Heart left ventricle (tissue), 16 donors: ENCODE measurements at places on chromosomes 5 and 9. TPM values are rescaled to one million over a fixed set of nuclear protein-coding genes. Genes with fewer than 3 reads are reported as not detected.

DNA sequence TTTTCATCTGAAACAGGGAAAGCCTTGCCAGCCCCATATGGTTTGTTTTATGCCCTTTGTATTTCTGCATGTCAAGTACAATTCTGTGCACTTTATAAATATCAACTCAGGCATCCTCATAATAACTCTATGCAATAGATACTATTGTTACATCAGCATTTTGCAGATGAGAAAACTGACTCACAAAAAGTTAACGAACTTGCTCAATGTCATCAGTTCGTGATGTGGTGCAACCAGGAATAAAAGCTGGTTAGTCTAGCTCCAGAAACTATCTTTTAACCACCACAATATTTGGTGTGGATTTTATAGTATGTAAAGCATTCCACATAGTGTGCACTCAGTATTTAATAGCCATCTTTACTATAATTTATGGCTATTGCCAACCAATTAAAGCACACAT lies 134.9 kb downstream of the MRPS30 start:
- DNase-seq = no peak

DNA sequence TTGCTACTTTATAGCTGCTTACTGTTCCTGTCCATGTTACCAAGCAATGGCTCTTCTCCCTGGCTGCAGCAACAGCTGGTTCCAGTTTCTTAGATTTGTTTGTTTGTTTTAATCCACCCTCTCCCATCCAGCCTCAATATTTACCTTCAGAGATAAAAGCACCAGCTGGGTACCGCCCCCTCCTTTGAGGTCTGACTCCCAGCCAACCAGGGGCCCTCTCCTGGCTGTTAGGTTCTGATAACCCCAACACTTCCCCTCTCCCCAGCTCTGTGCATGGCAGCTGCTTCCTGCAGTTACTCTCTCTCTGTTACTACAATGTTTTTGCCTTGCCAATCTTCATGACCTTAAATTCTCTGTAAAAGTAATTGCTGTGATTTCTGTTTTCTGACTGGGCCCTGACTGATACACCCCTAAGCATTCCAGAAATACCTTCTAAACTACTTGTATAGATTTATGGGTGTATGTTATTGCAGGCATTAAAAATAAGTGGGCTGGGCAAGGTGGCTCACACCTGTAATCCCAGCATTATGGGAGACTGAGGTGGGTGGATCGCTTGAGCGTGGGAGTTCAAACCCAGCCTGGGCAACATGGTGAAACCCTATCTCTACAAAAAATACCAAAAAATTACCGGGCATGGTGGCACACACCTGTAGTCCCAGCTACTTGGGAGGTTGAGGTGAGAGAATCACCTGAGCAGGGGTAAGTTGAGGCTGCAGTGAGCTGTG lies 2.6 kb upstream of the GCNT1 start:
- DNase-seq = no peak

DNA sequence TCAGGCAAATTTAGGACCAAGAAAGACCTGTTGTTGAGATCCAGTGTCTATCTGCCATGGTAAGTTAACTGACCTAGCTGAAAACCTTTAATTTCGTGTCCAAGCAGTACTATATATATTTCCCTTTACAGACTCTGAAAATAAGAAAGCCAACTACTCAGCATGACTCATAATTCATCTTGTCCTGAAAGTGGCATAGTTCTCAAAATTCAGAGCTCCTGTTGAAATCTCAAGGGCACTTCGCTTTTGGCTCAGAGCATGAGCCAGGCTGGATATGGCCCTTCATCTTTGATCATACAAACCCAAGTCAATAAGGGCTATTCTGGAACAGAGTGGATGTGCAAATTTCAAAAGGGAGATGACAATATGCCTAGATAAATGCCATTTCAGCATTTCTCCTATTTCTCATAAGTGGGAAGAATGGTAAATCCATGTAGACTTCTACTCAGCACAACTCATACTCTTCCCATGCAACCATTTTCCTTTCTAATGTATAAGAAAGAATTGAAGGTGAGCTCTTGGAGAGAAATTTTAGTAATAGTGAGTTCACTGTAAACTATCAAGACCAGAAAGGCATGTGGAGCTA lies 567.9 kb upstream of the DAB2 start:
- no peak for DNase-seq

Gene UQCRQ
- 656 TPM for polyA plus RNA-seq

DNA sequence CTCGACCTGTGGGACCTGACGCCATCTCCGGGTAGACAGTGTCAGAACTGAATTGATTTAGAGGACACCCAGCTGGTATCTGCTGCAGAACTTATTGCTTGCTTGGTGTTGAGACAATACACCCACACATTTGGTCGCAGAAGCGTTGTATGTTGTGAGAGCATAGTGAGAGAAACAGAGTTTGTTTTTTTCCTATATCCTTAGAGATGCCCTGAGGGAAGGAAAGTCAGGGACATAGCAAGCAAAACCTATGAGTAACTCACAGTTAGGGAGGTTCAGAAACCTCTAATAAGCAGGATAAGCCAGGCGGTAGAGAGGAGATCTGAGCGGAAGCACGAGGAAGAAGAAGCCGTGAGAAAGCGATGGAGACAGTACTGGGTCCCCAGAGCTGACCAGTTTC lies 59.8 kb downstream of the PTCD2 start:
- no peak for DNase-seq

- DNase-seq = peak; percentile 81
Observed at GRCh38 chr9:35538361-35539234, 48.7 kb downstream of the RUSC2 start.

Gene ZNF608
- 3.3 TPM for polyA plus RNA-seq

DNA sequence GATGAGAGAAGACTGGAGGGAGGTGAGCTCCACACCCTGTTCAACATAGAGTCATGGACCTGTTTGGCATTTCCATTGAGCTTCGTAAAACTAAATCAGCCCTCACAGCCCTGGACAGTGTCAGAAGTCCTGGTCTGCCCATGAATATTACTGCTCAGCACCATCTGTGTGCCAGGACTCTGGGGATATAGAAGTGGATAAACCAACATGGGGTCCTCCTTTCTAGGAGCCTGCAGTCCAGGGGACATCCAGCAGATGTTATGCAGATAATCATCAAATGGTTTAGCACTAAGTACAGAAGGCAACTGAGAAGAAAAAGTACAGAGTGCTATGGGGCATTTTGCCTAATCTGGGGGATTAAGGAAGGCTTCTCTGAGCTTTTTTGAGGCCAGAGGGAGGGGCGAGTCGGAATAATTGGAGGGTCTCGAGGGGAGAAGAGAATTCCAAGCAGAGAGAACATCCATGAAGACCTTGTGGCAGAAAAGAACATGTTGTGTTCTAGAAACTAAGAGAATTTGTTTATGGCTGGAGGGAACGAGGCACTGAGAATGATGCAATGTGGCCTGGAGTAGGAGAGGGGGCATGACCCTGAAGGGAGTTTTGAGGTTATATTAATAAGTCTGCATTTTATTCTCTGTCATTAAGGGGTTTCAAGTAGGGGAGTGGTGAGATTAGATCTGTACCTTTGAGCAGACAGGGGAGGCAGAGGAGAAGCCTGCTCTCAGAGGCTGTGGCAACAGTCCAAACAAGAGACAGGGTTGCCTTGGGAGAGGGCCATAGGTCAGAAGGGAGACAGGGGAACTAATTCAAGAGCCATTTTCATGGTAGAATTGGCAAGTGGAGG lies 63.5 kb upstream of the SLC2A8 start:
- DNase-seq = no peak

- no peak for DNase-seq
Observed at GRCh38 chr9:128162215-128163026, 2.4 kb downstream of the BBLN start.

DNA sequence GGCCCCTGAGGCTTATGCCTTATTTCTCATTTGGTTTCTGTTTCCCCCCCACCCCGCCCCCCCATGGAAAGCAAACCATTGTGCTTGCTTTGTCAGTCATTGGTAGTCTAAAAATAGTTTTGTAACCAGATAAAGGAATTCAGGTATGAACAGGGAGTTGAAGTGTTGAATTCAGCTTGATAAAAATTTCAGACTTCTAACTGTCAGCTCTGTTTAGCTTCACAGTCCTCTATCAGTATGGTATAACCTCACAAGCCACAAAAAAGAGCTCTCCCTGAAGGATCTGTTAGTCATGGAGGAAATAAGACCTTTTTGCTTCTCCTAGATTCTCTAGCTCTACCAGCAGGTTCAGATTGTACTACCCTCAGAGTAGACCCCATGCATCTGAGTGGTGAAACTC lies 378.1 kb downstream of the TMEM38B start:
- DNase-seq = no peak
